ENCODE measurements at places on chromosomes 4 and X.

DNA sequence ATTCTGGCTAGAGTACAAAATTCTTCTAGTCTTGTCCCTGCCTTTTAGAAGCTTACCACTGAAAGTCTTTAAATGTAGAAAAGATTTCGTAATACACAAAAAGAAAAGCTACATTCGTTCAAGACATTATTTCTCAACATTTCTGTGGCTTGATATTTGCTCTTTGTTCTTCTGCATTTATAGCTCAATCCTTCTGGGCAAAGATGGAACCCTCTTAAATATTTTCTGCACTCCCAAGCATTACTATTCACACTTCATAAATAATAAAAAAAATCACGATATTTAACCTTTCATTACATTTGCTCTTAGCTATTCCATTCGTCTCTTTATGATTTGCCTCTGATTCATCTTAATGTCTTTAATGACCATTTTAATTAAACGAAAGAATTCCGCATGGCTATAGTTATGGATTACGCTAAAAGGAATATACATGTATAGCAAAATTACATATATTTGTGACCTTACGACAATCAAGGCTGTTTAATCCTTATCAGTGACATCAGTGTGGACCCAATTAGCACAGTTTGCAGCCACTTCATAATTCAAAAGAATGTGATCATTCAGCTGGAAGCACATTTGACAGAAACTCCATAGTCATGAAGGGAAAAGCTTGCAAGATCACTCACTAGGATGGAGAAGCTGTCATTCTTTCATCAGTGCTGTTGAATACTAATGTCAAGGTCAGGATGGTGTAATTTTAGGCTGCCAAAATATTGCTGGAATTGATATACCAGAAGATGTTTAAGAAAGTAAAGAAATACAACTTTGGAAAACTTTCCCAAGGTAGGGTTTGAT, 1075.0 kb upstream of the TENM3 start:
- DNase-seq: no peak

DNA sequence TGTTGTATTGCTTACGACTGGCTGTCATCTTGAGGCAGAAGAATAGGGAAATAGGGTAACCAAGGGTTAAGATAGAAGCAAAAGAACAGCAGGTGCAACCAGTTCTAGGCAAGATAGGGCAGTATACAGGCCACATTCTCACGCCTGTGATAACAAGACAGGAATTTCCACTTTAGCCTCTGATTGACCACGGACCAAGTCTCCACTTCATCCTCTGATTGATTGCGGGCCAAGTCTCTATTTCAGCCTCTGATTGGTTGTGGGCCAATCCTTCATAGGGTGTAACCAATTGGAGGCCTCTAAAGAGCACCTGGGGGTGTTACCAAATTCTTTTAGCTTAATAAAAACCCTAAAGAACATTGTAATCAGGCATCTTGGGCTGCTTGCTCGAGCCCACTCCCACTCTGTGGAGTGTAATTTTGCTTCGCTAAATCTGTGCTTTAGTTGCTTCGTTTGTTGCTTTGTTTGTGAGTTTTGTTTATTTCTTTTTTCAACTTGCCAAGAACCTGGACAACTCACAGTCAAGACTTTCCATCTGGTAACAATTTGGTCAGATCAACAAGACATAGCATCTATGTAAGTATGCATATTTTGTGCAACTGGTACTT, 8.7 kb upstream of the TBC1D9 start:
- DNase-seq: no peak

DNA sequence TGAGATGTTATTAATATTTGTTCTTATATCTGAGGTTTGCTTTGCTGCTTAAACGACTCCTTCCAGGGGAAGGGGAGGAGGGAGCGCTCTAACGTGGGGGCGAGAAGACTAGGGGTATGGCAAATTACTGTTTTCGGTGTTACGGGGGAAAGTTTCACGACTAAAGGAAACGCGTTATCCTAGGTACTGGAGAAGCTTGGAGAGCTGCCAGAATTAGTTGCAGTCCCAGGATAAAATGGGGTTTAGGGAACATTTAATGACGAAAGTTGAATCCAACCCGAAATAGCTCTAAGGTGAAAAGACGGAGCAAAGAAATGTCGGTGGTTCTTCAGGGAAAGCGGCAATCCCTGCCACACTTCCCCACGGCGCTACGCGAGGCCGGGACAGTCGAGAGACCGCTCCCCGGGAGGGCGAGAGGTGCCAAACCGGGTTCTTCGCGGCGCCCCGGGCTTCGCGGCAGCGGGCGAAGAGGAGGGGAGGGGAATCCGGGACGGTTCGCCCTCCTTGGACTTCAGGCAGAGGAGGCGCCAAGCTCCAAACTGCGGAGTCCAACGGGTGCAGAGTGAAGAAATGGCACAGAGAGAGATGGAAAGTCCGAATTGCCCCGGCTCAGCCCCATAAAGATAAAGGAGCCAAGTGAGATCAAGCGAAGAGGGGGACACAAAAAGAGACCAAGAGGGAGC, 724 bp downstream of the THOC2 start:
- DNase-seq: peak; percentile 77

GRCh38 chr4:153467897-153468262, 1.7 kb downstream of the TMEM131L start:
- DNase-seq: no peak

DNA sequence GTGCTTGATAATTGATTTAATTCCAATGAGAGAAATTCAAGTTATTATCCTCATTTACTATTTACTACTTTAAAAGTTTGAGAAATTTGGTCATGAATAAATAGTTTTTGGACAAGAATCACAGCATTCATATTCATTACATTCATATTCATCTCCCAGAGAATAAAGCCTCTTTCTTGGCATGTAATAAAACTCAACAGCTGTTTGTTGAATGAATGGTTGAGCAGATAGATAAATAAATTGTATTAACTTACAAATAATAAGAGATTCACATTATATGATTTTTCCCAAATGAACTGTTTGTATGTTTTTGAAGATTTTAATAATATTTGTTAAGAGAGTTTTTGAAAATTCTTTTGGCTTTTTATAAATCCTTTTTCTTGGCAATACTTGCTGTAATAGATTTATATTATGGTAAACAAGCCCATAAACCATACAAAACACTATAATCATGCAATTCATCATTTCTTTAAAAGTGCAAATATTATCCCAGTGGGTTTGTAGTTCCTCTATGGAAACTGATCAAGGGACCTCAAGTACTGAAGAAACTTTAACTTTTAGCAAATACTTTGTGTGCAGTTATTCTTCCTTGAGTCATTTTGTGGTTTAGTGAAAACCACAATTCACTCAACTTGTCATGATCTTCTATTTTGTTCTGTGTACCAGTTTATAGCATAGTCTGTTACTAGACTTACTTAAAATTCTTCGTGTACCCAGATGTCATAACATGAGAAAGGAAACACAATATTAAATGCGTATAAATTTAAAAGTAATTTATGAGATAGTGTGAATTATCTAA, 371.8 kb downstream of the ADGRL3 start:
- no peak for DNase-seq

GRCh38 chrX:107714206-107714891, 61.2 kb downstream of the TSC22D3 start:
- DNase-seq: no peak

DNA sequence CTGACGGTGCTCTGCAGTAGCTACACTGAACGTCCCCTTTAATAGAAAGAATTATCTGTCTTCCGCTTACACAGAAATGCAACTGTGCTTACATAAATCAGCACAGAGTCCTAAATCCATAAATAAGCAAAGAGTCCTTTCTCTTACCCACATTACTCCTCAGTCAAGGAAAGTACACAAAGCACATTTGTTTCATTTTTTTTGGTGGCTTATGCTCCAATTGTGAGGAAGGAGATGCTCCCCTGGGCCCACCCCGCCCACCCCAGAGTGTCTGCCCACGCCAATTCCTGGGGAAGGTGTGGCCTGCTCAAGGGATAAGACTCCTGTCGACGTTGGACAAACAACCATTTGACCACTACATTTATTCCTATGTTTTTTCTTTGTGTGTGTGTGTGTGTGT, 53.8 kb downstream of the CPLX1 start:
- DNase-seq: no peak

DNA sequence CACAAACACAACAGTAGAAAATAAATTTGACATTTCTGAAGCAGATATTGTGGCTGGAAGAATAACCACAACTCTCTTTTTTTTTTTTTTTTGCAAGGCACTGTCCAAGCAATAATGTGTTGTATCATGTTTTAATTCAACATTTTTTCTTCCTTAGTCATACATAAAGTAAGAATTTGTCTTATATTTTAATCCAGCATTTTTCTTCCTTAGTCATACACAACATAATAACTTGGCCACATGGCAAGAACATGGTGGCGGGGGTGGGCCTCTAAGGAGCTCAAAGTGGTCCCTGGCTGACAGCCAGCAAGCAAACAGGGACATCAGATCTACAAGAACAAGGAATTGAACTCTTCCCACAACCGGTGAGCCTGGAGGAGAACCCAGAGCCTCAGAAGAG, 20.2 kb downstream of the FBXW7 start:
- no peak for DNase-seq

- no peak for DNase-seq
Observed at GRCh38 chrX:22737541-22737940, 262.2 kb upstream of the DDX53 start.

DNA sequence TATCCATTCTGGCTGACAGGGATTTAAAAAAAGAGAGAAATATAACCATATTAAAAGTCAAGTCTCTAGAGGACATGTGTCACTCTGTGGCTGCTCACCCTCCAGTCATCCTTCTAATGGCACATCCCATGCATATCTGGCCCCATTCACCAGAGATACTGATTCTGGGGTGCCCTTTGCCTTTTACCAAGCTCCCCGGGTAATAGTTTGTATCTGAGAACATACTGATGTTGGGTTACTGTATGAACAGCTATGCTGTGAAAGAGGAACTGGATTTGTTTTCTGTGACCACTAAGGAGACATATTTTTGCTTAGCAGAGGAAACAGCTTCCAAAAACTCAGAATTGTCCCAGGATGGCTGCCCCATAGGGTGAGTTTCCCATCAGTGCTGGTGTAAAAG, 56.0 kb downstream of the SAT1 start:
- no peak for DNase-seq

DNA sequence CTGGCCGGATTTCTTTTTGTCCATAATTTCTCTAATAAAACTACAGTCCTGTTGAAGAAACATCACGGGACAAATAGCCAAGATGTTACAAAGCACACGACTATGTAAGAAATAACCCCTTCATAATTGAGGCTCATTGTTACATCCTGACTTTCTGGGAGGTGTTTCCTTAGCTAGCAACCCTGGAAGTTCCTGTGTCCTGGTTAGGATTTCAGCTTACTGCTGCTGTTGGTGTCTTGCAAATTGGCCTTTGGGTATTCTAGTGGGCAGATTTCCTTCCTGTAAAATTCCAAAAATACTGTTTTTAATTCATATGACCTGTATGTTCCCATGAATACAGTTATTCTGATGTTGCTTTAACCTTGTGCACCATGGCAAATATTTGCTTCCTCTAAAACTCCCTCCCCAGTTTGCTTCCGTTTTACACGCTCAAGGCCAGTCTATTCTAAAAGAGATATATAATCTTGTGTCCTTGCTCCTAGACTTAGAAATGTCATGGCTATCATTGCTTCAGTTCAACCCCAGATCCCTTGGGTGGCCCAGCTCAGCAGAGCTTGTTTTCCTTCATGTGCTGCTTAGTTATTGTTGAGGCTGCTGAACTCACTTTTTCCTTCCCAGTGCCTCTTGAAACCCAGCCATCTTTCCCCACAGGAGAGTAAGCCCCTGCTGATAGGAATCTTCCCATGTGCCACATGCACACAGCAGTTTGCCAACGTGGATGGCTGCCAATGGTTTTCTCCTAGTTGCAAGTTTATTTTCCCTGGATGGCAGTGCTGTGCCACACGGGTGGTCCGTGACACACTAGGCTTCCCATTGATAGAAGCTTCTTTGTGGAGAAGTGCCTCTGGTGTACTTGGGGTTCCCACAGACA, 75.8 kb downstream of the TSPAN7 start:
- no peak for DNase-seq

DNA sequence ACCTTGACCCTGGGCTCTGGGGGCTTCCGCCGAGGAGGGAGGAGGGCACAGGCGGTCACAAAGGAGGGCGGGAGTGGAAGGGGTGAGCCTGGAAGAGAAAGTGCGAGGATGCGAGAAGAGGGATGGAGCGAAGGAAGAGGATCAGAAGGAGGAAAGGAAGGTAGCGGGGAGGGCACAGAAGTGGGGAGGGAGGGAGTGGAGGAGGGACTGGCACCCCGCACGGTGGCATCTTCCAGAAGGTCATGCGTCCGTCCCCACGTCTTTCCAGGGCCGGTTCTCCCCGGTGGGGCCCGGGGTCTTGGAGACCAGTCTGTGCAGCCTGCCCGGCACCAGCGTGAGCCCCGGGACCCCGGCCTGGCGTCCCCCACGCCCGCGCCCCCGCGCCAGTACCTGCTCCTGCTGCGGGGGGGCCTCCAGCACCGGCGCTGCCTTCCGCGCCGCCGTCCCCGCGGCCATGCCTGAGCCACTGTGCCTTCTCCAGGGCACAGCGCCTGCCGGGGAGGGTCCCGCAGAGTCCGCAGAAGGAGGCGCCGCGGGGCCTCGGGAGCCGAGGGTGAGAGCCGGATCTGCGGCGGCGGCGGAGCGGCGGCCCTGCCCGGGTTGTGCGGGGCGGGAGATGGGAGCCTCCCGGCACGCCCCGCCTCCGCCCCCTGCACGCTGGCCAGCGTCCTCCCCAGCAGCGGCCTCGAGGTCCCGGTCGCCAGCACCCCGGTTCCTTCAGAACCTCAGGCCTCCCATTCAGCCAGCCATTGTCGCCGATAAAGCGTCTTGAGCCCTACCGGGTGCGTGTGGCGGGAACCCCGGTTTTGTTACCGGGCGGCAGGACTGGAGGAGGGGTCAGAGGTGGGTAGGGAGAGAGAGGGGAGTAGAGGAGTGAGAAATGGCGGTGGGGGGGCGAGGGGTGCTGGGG, at the start of gene RNF175:
RNF175 (minus strand) TSS at position 618 of the 910 bp plus-strand sequence; CDS start at position 456, 162 bp downstream.
- peak; percentile 88 for DNase-seq

- no peak for DNase-seq
Observed at GRCh38 chrX:115021121-115021520, 3.7 kb upstream of the IL13RA2 start.

GRCh38 chrX:129649268-129650182, 5.2 kb downstream of the APLN start:
- DNase-seq: no peak

- no peak for DNase-seq
Observed at GRCh38 chr4:148868191-148868590, 426.0 kb upstream of the NR3C2 start.

- no peak for DNase-seq
Observed at GRCh38 chrX:35890699-35891098, 28.8 kb upstream of the CFAP47 start.

DNA sequence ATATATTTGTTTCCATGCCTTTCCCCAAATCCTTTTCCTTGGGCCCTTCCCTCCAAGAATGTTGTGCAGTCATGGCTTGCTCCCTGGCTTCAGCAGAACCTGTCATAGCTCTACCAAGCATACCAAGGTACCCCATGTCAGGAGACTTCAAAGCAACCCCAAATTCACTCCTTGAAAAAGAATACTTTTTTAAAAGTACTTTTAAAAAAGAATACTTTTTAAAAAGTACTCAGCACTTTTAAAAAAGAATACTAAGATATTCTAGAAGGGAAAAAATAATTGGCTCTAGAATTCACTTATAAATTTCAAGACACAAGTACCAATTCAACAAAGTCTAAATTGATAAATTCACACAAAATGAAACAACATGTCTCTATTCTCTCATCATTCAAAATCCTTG, 76.0 kb downstream of the NR3C2 start:
- no peak for DNase-seq

- DNase-seq: no peak
Observed at GRCh38 chr4:105184316-105184980, 37.8 kb downstream of the TET2 start.

All from upper lobe of left lung (tissue), 6 donors.